RPMI7951 (cell line): ENCODE measurements at places on chromosomes 16 and 17.
A peak's percentile ranks its signal among the peaks of the same experiment; 100 is the strongest.

DNA sequence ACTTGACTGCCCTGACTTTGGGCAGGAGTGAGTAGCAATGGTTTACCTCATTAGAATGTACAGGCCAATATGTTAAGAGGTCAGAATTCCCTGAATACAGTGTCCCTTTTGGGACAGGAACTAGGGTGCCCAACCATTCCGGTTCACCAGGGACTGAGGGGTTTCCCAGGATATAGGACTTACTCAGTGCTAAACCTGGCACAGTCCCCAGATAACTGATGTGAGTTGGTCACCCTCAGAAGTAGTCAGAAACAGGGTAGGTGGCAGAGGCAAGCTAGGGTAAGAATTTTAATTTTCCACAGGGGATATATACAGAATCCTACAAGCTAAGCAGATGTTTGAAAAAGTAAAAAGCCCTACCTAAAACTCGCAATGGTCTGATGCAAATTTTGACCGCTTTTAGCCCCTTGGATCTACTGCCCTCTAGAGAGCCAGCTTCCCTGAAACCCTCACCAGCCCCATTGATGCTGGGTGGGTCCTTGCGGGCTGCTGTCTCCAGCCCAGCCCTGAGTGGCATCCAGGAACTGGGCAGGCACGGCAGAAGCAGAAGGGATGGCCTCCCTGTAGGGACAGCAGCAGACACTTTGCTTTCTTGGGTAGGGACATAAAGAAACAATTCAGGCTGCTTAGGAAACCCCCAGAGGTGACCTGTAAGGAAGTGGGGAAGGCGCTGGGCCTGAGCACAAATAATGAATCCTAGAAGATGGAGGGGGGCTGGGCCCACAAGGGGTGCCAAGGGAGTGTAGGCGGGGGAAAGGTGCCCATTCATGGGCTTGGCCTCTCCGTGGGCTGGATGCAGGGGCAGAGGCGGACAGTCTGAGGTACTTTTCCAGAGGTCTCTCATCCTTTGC is 434.8 kb downstream of the SLC39A11 start:
- peak; percentile 70 for DNase-seq

DNA sequence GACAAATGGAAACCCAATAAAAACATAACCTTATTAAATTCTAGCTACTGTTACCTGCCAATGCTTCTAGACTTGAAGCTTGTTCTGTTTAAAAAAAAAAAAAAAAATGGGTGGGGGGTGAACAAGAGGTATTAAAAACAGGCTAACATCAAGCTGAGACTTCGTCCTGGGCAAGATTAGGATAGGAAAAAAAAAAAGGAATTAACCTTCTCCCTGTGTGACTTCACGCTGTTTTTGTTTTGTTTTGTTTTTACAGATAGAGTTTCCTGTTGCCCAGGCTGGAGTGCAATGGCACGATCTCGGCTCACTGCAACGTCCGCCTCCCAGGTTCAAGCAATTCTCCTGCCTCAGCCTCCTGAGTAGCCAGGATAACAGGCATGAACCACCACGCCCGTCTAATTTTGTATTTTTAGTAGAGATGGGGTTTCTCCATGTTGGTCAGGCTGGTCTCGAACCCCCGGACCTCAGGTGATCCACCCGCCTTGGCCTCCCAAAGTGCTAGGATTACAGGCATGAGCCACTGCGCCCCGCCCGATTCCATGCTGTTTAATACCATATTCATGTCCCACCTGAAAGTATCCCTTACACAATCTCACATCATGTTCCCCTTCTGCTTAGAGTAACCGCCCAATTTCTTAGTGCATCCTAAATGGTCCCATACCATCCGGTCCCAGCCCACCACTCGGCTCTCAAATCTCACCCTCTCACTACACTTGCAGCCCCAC is 2.2 kb downstream of the USP31 start:
- no peak for DNase-seq

- DNase-seq = no peak
Measured at GRCh38 chr16:13176711-13177110, 275.3 kb downstream of the SHISA9 start.

- no peak for DNase-seq
Measured at GRCh38 chr16:68273896-68274295, 9.6 kb downstream of the SLC7A6 start.

DNA sequence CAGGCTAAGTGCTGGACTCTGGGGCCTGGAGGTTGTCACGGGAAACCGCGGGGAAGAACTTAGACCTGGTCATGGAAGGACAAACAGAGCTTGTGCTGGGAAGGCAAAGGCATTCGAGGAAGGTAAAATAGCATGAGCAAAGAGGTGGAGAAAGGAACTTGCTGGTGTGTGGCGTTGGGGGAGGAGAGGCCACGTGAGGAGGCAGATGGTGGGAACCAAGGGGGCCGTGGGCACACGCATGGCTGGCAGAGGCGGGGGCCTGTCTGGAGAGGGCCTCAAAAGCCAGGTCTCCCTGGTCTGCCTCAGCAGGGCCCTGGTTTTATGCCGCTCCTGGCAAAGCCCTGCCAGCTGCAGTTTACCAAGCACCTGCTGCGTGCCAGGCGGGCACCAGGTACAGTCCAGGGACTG is 15.3 kb downstream of the CORO7 start:
- DNase-seq = no peak

- no peak for DNase-seq
Measured at GRCh38 chr17:75712446-75712845, 8.8 kb upstream of the ITGB4 start.

- peak; percentile 39 for DNase-seq
Measured at GRCh38 chr17:55432358-55433028, 10.9 kb upstream of the MMD start.

GRCh38 chr16:76524356-76524755 is 247.2 kb downstream of the CNTNAP4 start:
- no peak for DNase-seq

GRCh38 chr16:30372725-30373124 is 1.9 kb upstream of the MYL11 start:
- no peak for DNase-seq

GRCh38 chr17:77328823-77329740 is 188.3 kb downstream of the SEC14L1 start:
- DNase-seq = no peak
